Activated naive CD8-positive, alpha-beta T cell treated with anti-CD3 and anti-CD28 coated beads, Interleukin-2, amount 10 ng/mL, durations not matched to agents 7 days and 5 days (primary cell): ENCODE measurements at places on chromosomes 7 and 10. TPM values are rescaled to one million over a fixed set of nuclear protein-coding genes. Genes with fewer than 3 reads are reported as not detected.

The GPNMB gene
- 19.5 TPM for total RNA-seq

The CYP26C1 gene
- total RNA-seq, result not detected

The ATOH7 gene
- not detected for total RNA-seq

The EPHA1 gene
- total RNA-seq, result 27.3 TPM

The ACTL6B gene
- not detected for total RNA-seq

DNA sequence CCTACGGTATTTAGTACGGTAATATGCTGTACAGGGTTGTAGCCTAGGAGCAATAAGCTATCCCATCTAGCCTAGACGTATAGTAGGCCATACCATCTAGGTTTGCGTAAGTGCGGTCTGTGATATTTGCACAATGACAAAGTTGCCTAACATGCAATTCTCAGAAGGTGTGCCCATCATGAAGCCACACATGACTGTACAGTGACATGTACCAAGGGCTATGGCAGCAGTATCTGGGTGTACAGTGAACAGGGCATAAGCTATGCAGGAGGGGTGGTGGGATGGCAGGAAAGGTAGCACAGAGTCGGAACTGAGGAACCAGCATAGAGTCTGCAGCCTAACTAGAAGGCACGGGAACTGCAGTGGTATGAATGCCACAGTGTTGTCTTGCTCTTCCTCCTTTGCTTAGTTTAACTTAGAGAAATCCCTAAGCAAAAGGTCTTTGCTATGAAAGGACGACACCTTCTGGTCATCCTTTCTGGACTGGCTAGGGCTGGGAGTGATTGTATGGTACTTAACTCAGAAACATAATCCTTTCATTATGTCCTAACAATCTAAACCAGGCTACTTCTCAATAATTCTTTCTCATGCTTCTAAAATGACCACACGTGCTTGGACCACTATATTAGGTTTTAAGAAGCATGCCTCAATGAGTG, 93.5 kb downstream of the DYNC1I1 start:
- H3K4me1 ChIP-seq, result no peaks in the 10 kb centered on the region
- H3K4me3 ChIP-seq, result no peak overlapping the region
- DNase-seq, result no peak

GRCh38 chr7:127933146-127933545, 98.1 kb downstream of the LRRC4 start:
- H3K27me3 ChIP-seq, result no peaks in the 10 kb centered on the region
- no peak for DNase-seq
- H3K4me3 ChIP-seq, result no peak overlapping the region
- H3K4me1 ChIP-seq, result peaks cover under 1% of the 10 kb centered on the region
- peaks cover 24% of the 10 kb centered on the region for H3K36me3 ChIP-seq
- H3K27ac ChIP-seq, result no peak overlapping the region

DNA sequence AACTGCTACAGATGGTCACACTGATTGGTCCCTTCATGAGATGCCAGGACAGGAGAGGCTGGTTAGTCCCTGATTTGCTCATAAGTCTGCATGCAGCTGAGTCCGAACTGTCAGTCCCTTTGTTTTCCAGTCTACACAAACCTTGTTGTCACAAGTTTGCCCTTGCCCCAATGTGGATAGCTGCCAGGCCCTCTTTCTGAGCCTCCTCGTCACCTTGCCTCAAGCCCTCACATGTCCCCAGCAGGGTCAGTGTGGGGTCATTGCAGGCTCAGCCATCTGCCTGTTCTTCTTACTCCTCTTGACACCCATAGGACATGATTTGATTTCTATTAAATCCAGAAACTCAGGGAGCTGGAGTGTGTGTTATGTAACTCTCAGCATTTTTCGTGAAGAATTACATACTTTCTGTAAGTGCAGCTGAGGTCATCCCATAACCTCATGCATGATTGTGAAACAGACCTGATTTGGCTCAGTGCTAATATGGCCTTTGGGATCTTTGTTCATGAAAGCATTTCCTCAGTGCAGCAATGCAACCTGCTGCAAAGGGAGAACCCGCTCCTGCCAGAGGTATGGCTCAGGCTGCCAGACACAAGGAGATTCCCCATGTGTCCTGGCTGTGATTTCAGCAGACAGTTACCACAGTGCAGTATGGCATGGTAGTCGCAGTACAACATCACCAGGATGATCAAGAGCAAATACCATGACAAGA, 70.0 kb upstream of the ZMIZ2 start:
- peaks cover 21% of the 10 kb centered on the region for H3K36me3 ChIP-seq
- no peaks in the 10 kb centered on the region for H3K4me1 ChIP-seq
- H3K27ac ChIP-seq, result no peak overlapping the region
- no peaks in the 10 kb centered on the region for H3K27me3 ChIP-seq

- H3K27ac ChIP-seq, result no peak overlapping the region
- no peaks in the 10 kb centered on the region for H3K4me1 ChIP-seq
- H3K27me3 ChIP-seq, result no peaks in the 10 kb centered on the region
- no peaks in the 10 kb centered on the region for H3K36me3 ChIP-seq
- DNase-seq, result no peak
- H3K4me3 ChIP-seq, result no peak overlapping the region
Observed at GRCh38 chr7:112648781-112649180, 141.4 kb downstream of the TMEM168 start.

- peaks cover 13% of the 10 kb centered on the region for H3K27me3 ChIP-seq
- no peak overlapping the region for H3K4me3 ChIP-seq
- no peaks in the 10 kb centered on the region for H3K36me3 ChIP-seq
- no peak overlapping the region for H3K27ac ChIP-seq
Observed at GRCh38 chr7:116331020-116331419, 120.7 kb downstream of the TES start.

DNA sequence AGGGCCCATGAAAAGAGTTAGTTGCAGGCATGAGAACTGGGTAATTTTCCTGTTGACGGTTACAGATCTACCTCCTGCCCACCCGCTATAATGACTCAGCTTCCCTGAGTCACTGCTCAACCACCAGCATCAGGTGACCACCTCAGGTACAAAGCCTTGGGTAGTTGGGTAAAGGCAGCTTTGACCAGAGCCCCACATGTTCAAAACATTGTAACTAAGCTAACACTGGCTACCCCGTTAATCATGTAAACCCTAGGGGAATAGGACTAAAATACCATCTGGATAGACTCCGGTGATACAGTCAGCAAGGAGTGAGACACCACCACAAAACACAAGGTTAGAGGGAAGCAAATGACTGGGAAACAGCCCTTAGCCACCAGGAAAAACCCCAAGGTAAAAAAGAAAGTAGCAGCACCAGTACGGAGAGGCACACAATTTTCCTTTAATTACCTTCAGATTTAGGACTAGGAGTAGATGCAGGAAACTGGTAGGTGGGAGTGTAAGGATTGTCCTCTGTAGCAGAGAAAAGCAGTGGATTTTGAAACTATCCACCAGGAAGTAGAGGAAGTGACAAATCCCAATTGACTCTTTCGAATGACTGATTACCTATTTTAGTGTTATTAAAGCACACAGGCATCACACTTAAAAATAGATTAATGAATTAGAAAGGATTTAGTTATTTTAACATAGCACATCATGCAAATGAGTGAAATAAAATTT, 103.5 kb upstream of the PDLIM1 start:
- no peaks in the 10 kb centered on the region for H3K36me3 ChIP-seq
- peaks cover 8% of the 10 kb centered on the region for H3K4me1 ChIP-seq
- H3K27ac ChIP-seq, result peak overlapping the region; percentile 40
- DNase-seq, result no peak
- H3K27me3 ChIP-seq, result peaks cover 2% of the 10 kb centered on the region

GRCh38 chr10:110725801-110726630, 81.9 kb downstream of the RBM20 start:
- no peaks in the 10 kb centered on the region for H3K36me3 ChIP-seq
- no peak overlapping the region for H3K4me3 ChIP-seq
- DNase-seq, result no peak
- H3K27me3 ChIP-seq, result peaks cover 2% of the 10 kb centered on the region
- H3K4me1 ChIP-seq, result peaks cover 24% of the 10 kb centered on the region
- H3K27ac ChIP-seq, result no peak overlapping the region

DNA sequence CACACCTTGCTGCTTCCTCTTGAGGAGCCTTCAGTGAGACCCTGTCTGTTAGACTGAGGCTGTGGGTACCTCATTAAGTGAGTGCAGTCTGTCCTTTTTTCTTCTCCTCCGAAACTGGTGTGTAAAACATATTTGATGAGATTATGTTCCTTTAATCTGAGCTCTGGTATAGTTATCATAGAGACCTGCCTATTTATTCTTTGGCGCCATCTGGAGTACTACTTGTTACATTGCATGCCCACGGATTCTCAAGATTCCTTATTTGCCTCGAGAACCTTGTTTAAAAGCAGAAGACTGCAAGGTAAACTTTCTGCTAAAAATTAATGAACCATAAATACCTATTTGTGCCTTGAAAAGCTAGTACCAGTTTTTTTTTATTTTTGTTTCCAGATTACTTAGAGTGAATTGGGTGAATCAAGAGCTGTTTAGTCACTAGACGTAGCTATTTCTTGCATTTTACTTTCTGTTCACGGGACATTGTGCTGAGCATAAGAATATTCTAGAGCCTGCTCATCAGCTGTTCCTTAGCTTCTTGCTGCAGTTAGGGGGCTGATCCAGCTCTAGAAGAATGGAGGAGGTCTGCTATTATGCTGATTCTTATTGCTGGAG, 16.9 kb upstream of the STMP1 start:
- no peak for DNase-seq
- no peaks in the 10 kb centered on the region for H3K27me3 ChIP-seq
- H3K4me1 ChIP-seq, result peaks cover 3% of the 10 kb centered on the region
- no peak overlapping the region for H3K4me3 ChIP-seq
- peaks cover 28% of the 10 kb centered on the region for H3K36me3 ChIP-seq

GRCh38 chr7:133135451-133135850, 53.6 kb upstream of the CHCHD3 start:
- H3K4me1 ChIP-seq, result peaks cover 9% of the 10 kb centered on the region
- H3K27me3 ChIP-seq, result peaks cover 16% of the 10 kb centered on the region
- no peaks in the 10 kb centered on the region for H3K36me3 ChIP-seq
- no peak for DNase-seq

- H3K4me1 ChIP-seq, result no peaks in the 10 kb centered on the region
- no peak overlapping the region for H3K4me3 ChIP-seq
- DNase-seq, result no peak
Observed at GRCh38 chr7:115297656-115298055, 375.8 kb downstream of the MDFIC start.

DNA sequence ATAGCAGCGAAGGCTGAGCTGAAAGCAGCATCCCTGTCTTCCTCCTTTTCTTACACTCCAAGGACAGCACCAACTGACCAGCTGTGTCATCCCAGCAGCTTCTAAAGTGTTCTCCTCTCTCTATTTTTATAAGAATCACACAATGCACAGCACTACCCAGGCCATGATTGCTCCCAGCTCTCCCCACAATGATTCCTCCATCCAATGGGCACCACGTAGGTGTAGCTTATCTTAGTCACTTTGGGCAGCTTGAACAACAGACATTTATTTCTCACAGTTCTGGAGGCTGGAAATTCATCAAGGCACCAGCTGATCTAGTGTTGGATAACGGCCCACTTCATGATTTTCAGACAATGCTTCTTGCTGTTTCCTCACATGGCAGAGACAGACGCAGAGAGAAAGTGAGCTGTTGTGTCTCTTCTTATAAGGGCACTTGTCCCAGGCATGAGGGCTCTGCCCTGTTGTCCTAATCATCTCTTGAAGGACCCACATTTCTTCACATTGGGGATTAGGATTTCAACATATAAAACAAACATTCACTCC, 92.0 kb upstream of the CDC14C start:
- DNase-seq, result no peak
- no peak overlapping the region for H3K4me3 ChIP-seq
- no peaks in the 10 kb centered on the region for H3K27me3 ChIP-seq
- no peaks in the 10 kb centered on the region for H3K36me3 ChIP-seq
- no peak overlapping the region for H3K27ac ChIP-seq

DNA sequence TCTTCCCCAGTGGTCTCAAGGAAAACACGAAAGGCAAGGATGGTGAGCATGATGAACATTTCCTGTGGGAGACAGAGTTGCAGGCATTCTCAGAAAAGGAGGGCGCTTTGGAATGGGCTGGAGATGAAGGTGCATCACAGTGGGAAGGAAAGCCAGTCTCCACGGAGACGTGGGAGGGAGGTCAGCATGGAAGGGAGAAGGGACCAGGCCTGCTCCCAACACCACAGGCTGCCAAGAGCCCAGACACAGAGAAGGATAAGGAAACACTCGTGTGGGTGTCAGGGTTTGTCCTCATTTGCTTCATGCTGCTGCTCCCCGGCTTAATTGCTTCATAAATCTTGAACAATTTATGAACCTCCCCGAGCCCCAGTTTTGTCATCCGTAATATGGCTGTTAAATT, 231.5 kb upstream of the ZNF32 start:
- H3K4me1 ChIP-seq, result no peaks in the 10 kb centered on the region
- H3K27ac ChIP-seq, result no peak overlapping the region
- H3K4me3 ChIP-seq, result no peak overlapping the region
- DNase-seq, result no peak

DNA sequence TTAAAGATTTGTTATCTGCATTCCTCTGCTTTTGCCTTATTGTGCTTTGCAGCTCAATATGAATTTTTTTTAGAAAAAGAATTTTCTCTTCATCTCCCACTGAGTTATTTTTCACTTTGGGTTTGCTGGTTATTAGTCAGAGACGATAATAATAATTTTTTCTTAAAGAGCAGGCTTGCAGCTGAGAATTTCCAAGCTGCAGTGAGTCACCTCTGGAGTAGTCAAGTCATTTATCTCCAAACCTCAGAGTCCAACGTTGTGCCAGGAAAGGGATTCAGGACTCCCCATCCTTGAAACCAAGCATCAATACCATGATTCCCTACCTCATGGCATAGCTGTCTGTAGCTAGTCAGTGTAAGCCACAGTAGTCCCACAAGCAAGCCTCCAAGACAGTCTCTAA, 15.2 kb upstream of the EGR2 start:
- no peak for DNase-seq

DNA sequence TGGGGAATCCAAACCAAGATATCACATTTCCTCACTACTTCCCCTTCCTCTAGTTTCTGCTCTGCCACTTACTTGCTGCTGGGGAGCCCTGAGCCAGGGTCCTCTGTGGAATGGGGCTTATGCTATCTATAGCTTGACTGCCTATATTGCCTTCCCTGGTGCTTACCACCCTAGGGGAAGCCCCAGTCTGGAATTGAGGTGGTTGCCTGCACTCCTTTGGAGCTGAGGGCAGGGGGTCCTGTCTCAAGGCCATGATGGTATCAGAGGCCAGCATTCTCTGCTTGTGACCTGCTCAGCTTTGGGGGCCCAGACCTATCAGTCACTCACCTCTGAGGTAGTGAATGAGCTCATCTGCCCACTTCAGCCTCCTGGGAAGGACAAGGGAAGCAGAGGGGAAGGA, 29.3 kb upstream of the INMT start:
- no peak overlapping the region for H3K4me3 ChIP-seq
- peaks cover 28% of the 10 kb centered on the region for H3K4me1 ChIP-seq
- no peak for DNase-seq
- peaks cover 32% of the 10 kb centered on the region for H3K36me3 ChIP-seq
- H3K27me3 ChIP-seq, result no peaks in the 10 kb centered on the region
